ENCODE measurements at places on chromosomes 1 and 21.

- DNase-seq: no peak
Measured at GRCh38 chr1:67785847-67786753, 47.2 kb downstream of the GNG12 start.

- DNase-seq: no peak
Measured at GRCh38 chr1:169929210-169929526, 35.5 kb upstream of the SCYL3 start.

GRCh38 chr1:109210058-109210457 lies 3.7 kb upstream of the SARS1 start:
- DNase-seq: no peak

GRCh38 chr1:87024936-87025540 lies 110.6 kb downstream of the HS2ST1 start:
- no peak for DNase-seq

GRCh38 chr1:85375493-85375892 lies 89.5 kb downstream of the DDAH1 start:
- no peak for DNase-seq

GRCh38 chr1:37306461-37306860 lies 167.9 kb upstream of the ZC3H12A start:
- DNase-seq: no peak

DNA sequence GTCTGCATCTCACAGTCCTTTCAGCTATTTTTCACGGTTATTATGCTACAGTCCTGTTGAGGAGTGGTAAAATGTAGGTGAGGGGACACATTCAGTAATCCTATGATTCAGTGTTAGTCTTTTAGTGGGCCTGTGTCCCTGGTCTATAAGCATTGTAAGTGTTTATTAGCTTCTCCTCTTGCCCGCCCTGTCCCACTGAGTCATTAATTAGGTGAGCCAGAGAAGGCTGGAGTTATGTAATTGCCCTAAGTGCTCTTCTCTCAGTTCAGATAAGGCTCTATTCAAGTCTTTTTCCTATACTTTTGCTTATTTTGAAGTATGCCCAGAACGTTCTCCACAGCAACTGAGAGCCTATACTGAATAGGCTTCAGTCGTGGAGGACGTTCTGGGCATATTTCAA lies 76.3 kb upstream of the ZRANB2 start:
- DNase-seq: no peak

DNA sequence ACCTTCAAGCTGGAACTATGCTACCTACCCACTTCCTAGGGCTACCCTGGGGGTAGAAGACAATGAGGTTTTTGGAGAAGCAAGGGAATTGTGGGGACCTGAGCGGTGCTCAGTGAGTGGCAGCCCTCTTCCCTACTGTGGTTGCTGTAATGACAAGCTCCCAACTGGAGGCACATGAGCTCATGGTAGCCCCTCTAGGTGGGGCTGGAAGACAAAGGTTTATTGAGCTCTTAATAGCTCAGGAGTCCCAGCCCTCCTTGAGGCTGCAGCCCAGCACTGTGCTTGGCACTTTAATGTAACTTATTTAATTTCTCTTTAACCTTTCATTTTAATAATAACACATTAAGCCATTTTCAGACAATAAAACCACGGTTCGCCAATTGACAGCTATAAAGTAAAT lies 528.9 kb downstream of the OMA1 start:
- DNase-seq: no peak

DNA sequence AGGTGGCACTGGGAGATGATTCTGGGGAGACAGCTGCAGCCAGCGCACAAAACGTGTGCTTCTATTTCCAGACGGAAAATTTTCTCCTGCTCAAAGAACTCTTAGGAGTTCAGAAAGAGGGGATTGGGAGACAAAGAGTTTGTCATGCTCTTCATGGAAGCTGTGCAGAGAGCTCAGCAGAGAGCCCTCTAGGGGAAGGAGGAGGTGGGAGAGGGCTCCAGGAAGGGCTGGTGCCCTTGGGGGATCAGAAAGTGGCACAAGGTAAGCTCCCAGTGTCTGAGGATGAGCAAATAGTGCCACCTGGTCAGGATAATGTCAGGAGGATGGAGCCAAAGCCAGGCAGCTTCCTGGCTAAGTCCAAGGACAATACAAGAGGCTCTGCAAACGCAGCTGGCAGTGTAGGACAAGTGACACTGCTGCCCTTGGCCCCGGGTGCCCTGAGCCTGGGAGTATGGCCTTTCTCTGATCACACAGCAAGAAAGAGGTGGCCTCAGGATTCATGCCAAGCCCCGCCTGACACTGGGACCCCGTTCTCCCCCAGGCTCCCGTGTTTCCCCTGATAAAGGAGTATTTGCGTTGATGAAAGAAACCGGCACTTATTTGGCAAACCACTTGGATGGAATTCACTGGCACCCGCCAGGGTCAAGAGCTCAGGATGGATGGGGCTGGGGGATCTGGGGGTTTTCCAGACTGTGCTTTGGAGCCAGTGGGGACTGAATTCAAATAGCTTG lies 254.0 kb downstream of the PTPRU start:
- no peak for DNase-seq

- no peak for DNase-seq
Measured at GRCh38 chr21:22710721-22711120, 1712.5 kb downstream of the NCAM2 start.

DNA sequence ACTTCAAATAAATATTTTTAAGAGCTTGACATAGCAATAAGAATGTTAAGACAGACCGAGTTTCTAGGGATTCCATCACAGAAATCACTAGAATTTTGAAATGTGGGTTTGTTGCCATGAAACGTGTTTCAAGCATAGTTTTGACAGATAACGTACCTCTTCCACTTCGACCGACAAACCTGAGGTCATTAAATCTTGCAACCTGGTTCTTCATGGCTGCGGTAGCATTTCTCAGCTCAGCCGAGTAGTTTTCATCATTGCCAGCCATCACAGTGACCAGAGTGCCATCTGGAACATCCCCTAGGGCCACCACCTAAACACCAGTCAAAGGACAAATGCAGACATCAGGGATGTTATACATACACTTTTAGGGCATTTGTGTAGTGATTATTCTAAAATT lies 168.7 kb downstream of the RUNX1 start:
- no peak for DNase-seq

GRCh38 chr1:47781171-47781959 lies 215.8 kb downstream of the TRABD2B start:
- no peak for DNase-seq
